Right hindlimb (tissue), 1 donor: ENCODE measurements at places on chromosomes 13 and 19.

- DNase-seq: no peak
Measured at GRCh38 chr13:61563645-61564044, 148.0 kb upstream of the PCDH20 start.

DNA sequence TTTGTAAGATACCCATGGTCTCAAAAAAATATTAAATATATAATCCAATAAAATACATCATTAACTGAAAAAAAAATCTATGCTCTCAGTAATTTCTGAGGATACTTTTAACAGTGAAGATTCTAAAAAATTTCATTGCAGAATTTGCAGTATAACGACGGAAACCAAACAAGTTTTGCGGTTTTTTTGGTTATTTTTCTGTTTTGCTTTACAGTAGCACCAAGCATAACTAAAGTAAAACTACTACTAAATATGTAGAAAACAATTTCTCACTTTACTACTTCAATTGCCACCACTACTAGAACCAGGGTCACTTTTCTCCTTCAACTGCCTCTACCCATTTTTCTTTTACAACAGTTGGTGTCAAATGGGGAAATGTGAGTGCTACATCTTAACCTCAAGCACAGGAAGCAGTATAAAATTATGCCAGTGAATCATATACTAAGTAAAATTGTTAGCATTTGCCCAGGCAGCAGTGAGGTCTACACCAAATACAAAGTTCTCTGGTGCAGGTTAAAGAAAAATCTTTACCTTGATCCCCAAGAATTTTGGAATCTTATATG lies 24.1 kb downstream of the MICU2 start:
- DNase-seq: no peak

DNA sequence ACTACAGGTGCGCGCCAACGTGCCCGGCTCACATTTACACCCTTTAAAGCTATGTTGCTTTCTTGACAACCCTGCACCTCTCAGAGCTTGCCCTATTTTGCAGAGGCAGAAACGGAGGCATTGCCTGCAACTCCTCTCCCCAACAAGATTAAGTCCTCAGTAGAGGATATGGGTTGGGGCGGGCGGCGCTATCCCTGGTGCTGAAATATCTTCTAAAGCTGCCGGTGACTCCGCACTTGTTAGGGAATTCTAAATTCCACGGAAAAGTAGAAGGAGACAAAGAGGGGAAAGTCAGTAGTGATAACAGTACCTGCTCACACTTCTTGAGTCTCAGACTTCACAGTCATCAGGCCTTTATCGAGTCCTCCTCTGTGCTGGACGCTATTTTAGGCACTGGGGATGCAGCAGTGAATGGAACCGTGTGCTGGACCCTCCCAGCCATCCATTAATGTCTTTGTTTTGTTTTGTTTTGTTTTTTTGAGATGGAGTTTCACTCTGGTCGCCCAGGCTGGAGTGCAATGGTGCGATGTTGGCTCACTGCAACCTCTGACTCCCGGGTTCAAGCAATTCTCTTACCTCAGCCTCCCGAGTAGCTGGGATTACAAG lies 18.0 kb downstream of the SLC5A5 start:
- peak; percentile 70 for DNase-seq

DNA sequence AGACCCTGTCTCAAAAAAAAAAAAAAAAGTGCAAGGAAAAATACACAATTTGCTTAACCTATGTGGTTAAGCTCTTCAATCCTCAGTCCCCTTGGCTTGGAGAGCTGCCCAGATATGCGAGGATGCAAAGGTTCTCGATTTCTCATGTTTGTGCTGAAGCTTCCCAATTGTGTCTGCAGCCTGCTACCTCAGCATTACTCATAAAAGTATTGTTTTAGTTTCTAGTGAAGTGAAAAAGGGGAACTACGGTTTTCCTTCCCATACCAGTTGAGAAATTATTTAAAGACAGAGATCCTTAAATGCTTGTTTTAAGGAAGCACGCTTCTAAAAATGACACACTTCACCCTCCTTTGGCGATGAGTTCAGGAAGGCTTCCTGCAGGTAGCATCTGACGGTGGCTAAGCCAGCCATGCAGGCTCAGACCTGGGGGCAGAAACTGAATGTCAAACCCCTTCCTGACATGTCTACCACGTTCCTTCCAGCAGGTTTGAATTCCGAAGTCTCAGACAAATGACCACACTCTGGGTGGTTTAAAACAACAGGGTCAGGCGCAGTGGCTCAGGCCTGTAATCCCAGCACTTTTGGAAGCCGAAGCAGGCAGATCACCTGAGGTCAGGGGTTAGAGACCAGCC lies 47.9 kb downstream of the RUBCNL start:
- no peak for DNase-seq

- no peak for DNase-seq
Measured at GRCh38 chr13:104875038-104875754, 1660.3 kb downstream of the EFNB2 start.

GRCh38 chr19:32843716-32844245 lies 25.8 kb downstream of the SLC7A9 start:
- DNase-seq: no peak

DNA sequence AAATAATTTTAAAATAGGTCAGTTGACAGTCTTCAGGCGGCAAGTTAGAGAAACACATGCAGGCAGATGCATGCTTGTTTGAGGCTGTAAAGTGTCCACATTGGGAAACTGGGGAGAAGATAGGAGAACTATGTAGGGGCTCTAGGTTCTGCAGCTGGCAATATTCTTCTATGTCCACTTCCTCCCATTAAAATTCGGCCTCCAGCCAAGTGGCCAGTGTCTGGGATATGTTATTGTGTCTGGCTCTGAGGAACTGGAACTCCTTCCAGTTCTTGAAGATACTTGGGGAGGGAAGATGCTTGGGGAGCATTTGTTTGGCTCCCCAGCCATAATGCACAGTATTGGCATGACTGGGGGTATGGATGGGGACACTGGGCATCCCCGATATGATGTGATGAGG lies 20.9 kb upstream of the KLF2 start:
- no peak for DNase-seq

DNA sequence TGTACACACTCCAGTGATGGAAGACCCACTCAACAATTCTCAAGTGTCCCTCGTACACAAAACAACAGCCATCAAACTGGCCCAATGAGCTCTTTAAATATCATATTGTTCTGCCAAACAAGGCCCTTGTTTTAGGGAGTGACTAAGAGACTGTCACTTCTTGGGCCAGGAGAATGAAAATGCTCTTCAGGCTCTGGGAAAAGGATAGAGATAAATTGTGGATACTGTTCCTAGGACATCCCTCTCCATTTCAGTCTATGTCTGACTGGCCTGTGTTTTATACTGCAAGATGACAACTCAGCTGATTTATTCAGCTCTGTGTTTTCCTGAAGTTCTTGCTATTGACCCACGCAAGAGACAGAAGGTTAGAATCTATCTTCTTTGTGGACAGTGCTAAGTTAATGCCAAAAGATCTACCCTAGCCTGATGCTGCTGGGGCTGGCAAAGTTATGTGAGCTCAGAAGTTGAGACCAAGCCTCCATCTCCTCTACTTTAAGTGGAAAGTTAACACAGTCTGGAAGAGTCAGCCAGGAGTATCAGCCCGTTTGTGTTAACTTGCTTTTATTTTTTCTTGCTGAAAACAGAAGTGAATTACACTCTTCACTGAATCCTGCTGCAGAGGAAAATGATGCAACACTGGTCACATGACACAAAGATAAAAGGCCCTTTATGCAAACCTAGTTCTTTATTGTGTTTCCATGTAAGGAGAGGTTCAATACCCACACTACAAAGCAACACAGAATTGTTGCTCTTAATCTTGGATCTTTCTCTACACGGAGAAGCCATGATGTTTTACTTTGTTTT lies 14.6 kb downstream of the FRY start:
- no peak for DNase-seq

DNA sequence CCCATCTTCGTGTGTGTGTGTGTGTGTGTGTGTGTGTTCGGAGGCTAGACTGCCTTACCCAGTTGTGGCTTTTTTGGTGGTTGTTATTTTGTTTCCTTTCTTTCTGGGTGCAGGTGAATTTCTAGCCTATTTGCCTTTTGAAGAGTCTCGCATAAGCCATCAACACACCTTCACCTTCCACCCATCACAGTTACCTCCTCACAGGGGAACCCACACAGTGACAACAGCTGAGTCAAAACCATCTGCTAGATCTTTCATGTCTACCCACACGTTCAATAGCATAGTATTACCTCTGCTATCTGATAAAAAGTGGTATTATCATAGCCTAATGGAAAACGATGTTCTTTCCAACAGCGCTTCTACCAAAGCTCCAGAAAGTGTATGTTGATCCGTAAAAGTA lies 303.2 kb upstream of the TMTC4 start:
- no peak for DNase-seq

- DNase-seq: no peak
Measured at GRCh38 chr13:50867637-50867945, 24.1 kb upstream of the DLEU7 start.

DNA sequence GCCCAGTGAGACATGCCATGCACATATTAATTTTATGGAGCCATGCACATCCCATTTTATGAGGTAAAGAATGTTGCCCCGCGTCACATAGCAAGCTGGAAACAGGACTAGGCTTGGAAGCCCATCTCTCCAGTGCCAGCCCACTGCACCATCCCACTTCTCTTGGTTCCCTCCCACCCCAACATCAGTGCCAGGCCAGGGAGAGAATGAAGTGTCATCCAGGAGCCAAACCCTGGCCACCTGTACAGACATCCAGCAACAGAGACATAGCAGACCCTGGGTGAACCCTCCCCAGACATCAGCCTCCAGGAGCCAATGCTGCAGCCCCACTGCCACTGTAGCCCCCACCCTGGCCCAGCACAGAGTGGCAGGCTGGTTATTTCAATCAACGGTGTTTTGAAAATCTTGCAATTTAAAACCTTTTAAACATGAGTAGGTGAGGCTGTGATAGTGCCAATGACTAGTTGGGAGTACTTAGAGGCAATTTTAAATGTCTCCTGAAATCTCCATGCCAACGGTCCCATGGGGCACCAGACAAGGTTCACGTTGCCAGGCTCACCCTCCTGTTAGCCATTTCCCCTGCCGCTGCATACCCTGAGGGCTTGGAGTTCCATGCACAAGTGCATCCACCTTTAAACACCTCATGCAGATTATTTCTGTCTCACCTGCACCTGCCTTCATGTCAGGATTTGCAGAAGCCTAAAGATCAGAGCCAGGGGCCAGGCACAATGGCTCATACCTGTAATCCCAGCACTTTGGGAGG lies 34.7 kb downstream of the VSTM2B start:
- DNase-seq: no peak
